ENCODE measurements at places on chromosomes 2 and 18. TPM values are rescaled to one million over a fixed set of nuclear protein-coding genes. Genes with fewer than 3 reads are reported as not detected.

ALLC gene
- not detected for total RNA-seq

KCNIP3 gene
- not detected for total RNA-seq

IL36RN gene
- not detected for total RNA-seq

ZNF521 gene
- total RNA-seq: not detected

NOL4 gene
- not detected for total RNA-seq

EML6 gene
- total RNA-seq: 0.44 TPM

SERPINB12 gene
- not detected for total RNA-seq

SERPINB3 gene
- total RNA-seq: not detected

SH3RF3 gene
- total RNA-seq: 0.39 TPM

C1GALT1C1L gene
- total RNA-seq: not detected

CD8B2 gene
- 0.54 TPM for total RNA-seq

TPO gene
- total RNA-seq: not detected

TMBIM1 gene
- total RNA-seq: 70.5 TPM

MXD1 gene
- total RNA-seq: 16.0 TPM

CDK15 gene
- total RNA-seq: not detected

CCDC141 gene
- 0.78 TPM for total RNA-seq

KCNG2 gene
- not detected for total RNA-seq

REG3G gene
- total RNA-seq: not detected

ELOA2 gene
- not detected for total RNA-seq

GRHL1 gene
- 1.5 TPM for total RNA-seq

POTEE gene
- 1.1 TPM for total RNA-seq

MSGN1 gene
- not detected for total RNA-seq

REG1B gene
- total RNA-seq: not detected

GYPC gene
- 130 TPM for total RNA-seq

EFR3B gene
- 0.22 TPM for total RNA-seq

SGPP2 gene
- 31.2 TPM for total RNA-seq

TEX51 gene
- not detected for total RNA-seq

RAD51AP2 gene
- not detected for total RNA-seq

PCARE gene
- total RNA-seq: not detected

REG3A gene
- total RNA-seq: not detected

ASB18 gene
- total RNA-seq: not detected

FNDC4 gene
- 0.10 TPM for total RNA-seq

SPATA3 gene
- total RNA-seq: not detected

SCYGR4 gene
- total RNA-seq: not detected

IL1RN gene
- total RNA-seq: 4.2 TPM

BMP10 gene
- total RNA-seq: not detected

BUB1 gene
- total RNA-seq: 56.1 TPM

PELI1 gene
- total RNA-seq: 47.1 TPM

VAMP5 gene
- 31.7 TPM for total RNA-seq

MZT2A gene
- 110 TPM for total RNA-seq

AFF3 gene
- 1.7 TPM for total RNA-seq

NCKAP5 gene
- not detected for total RNA-seq

SUCLG1 gene
- 66.6 TPM for total RNA-seq

STRN gene
- 29.0 TPM for total RNA-seq

DSC2 gene
- total RNA-seq: not detected

GALR1 gene
- total RNA-seq: not detected

C2orf78 gene
- not detected for total RNA-seq

MPP4 gene
- not detected for total RNA-seq

CYP1B1 gene
- total RNA-seq: 12.7 TPM

All from activated T-helper 1 cell treated with anti-CD3 and anti-CD28 coated beads, Interleukin-12 subunit alpha, Interleukin-12 subunit beta, Interleukin-2, Interleukin-4 antibody, amounts not matched to agents 30 ng/mL and 10 ng/mL and 1 ng/mL, durations not matched to agents 14 hours and 24 hours and 36 hours (primary cell).